Tibial nerve (tissue), 4 donors: ENCODE measurements at places on chromosomes 6 and 20.

DNA sequence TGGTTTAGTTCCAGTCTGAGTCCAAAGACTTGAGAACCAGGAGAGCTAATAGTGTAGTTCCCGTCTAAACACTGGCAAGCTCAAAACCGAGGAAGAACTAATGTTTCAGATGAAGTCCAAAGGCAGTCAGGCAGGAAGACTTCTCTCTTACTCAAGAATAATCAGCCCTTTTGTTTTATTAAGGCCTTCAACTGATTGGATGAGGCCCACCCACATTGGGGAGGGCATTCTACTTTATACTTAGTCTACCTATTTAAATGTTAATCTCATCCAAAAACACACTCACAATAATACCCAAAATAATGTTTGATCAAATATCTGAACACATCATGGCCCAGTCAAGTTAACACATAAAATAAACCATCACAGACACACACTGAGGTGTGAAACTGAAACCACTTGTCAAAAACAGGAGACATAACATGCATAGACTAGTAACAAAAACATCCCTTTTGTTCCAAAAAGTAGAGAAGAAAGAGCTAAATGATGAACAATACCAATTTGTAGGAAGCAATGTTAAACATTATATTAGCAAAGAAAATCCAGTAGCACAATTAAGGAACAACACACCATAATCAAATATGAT, 50.2 kb upstream of the SENP6 start:
- no peaks in the 10 kb centered on the region for H3K4me1 ChIP-seq
- H3K36me3 ChIP-seq, result no peaks in the 10 kb centered on the region
- no peak overlapping the region for H3K27ac ChIP-seq
- no peaks in the 10 kb centered on the region for H3K27me3 ChIP-seq
- H3K4me3 ChIP-seq, result no peak overlapping the region

GRCh38 chr6:157181649-157182048, 141.7 kb downstream of the TMEM242 start:
- H3K27ac ChIP-seq, result peak overlapping the region; percentile 10
- no peaks in the 10 kb centered on the region for H3K27me3 ChIP-seq
- no peak for DNase-seq
- H3K4me3 ChIP-seq, result no peak overlapping the region

DNA sequence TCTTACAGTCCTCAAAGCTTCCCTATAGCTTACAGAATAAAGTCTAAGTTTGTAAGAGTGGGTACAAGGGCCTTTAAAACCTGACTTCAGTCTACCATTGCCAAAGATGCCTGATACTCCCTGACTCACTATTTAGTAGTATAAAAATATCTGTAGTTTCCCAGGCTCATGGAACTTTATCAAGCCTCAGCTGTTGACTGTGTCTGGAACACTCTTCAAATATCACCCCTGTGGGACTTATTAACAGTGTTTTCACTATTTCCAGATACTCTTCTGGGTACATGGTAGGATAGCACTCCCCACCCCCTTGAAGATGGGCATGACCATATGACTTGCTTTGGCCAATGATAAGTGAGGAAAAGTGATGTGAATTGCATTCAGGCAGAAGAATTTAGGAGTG, 105.3 kb upstream of the TENT5A start:
- no peaks in the 10 kb centered on the region for H3K27me3 ChIP-seq
- H3K36me3 ChIP-seq, result no peaks in the 10 kb centered on the region
- H3K27ac ChIP-seq, result no peak overlapping the region
- no peak overlapping the region for H3K4me3 ChIP-seq
- no peak for DNase-seq

- DNase-seq, result no peak
- no peaks in the 10 kb centered on the region for H3K36me3 ChIP-seq
- no peak overlapping the region for H3K27ac ChIP-seq
- H3K27me3 ChIP-seq, result no peaks in the 10 kb centered on the region
- H3K4me1 ChIP-seq, result no peaks in the 10 kb centered on the region
Measured at GRCh38 chr20:7691647-7692269, 248.5 kb downstream of the HAO1 start.

GRCh38 chr6:126631363-126631762, 291.4 kb downstream of the CENPW start:
- H3K36me3 ChIP-seq, result no peaks in the 10 kb centered on the region
- DNase-seq, result no peak
- H3K4me1 ChIP-seq, result no peaks in the 10 kb centered on the region
- no peaks in the 10 kb centered on the region for H3K27me3 ChIP-seq
- H3K4me3 ChIP-seq, result no peak overlapping the region

DNA sequence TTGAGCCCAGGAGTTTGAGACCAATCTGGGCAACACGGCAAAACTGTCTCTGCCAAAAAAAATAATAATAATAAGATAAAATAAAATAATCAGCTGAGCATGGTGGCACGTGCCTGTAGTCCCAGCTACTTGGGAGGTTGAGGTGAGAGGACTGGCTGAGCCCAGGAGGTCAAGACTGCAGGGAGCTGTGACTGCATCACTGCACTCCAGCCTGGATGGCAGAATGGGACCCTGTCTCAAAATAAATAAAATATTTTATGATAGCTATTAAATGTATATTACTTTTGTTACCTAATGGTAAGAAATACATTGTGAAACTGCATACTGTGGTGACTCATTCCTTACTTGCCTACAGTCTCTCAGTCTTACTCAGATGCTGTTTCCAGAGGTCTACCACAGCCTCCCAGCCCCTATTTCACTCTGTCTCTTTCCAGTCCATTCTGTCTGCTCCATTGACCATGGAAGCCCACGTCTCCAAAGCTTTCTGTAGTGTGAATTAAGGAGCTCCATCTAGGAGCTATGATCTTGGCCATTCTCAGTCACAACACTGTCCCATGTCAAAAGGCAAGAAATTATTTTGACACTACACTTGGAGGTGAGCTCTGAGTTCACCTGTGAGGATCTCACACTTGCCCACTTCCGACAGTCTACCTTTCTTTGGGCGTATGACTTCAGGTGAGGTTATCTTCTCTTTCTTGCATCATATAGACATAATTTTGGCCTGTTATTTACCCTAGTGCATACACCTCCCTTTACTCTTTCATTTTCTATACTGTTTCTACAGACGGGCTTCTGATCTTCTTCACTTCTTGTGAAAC, 22.4 kb upstream of the SNX9 start:
- no peaks in the 10 kb centered on the region for H3K27me3 ChIP-seq
- no peak overlapping the region for H3K27ac ChIP-seq
- H3K36me3 ChIP-seq, result no peaks in the 10 kb centered on the region
- H3K4me1 ChIP-seq, result no peaks in the 10 kb centered on the region

- no peak for DNase-seq
- H3K4me3 ChIP-seq, result no peak overlapping the region
- H3K4me1 ChIP-seq, result no peaks in the 10 kb centered on the region
- no peaks in the 10 kb centered on the region for H3K27me3 ChIP-seq
Measured at GRCh38 chr6:167513778-167514177, 188.9 kb downstream of the TTLL2 start.

- H3K36me3 ChIP-seq, result no peaks in the 10 kb centered on the region
- H3K4me3 ChIP-seq, result peak overlapping the region; percentile 89
- H3K27me3 ChIP-seq, result no peaks in the 10 kb centered on the region
- DNase-seq, result no peak
- H3K27ac ChIP-seq, result peak overlapping the region; percentile 83
- no peaks in the 10 kb centered on the region for H3K4me1 ChIP-seq
Measured at GRCh38 chr6:53796451-53796780, 1.6 kb downstream of the LRRC1 start.

DNA sequence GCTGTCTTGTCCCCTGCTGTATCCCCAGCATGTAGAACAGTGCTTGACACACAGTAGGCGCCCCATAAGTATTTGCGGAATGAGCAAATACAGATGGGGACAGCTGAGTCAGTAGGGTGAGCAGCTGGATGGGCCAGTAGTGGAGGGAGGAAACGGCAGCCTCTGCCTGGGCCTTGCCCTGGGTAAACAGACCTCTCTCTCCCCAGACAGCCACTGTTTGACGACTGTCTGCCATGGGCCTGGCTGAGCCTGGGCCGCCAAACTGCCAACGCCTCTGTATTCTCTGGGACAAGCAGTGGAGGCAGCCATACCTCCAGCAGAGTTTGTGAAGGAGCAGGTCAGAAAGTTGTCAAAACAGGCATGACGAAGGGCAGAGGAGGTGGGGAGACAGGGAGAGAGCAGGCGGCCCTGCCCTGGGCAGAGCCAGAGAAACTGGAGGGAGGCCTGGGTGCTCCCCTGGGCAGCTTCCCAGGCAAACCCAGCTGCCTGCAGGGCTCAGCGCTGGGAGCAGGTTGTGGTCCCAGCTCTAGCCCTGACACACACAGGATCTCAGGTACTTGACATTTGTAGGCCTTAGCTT, 15.2 kb downstream of the HNF4A start:
- no peak overlapping the region for H3K4me3 ChIP-seq
- H3K27me3 ChIP-seq, result no peaks in the 10 kb centered on the region
- H3K27ac ChIP-seq, result no peak overlapping the region
- no peaks in the 10 kb centered on the region for H3K4me1 ChIP-seq
- DNase-seq, result no peak

DNA sequence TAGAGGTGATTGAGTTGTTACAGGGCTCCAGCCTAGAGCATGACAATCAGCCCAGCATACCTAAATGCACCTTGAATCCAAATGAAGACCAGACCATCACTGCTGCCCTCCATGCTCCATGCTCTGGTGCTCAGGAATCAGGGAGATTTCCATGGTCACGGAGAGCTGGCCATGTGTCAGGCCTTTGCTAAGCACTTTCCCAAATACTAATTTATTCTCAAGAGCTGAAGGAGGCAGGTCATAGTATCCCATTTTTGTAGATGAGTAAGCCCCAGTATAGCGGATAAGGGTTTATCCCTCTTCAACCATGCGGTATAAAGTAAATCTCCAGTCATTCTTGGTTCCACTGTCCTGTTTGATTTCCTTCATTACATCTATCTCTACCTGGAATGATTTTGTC, 240.8 kb downstream of the TFAP2A start:
- H3K27ac ChIP-seq, result no peak overlapping the region
- no peaks in the 10 kb centered on the region for H3K27me3 ChIP-seq
- H3K4me3 ChIP-seq, result no peak overlapping the region
- DNase-seq, result no peak
- no peaks in the 10 kb centered on the region for H3K36me3 ChIP-seq
- H3K4me1 ChIP-seq, result no peaks in the 10 kb centered on the region

DNA sequence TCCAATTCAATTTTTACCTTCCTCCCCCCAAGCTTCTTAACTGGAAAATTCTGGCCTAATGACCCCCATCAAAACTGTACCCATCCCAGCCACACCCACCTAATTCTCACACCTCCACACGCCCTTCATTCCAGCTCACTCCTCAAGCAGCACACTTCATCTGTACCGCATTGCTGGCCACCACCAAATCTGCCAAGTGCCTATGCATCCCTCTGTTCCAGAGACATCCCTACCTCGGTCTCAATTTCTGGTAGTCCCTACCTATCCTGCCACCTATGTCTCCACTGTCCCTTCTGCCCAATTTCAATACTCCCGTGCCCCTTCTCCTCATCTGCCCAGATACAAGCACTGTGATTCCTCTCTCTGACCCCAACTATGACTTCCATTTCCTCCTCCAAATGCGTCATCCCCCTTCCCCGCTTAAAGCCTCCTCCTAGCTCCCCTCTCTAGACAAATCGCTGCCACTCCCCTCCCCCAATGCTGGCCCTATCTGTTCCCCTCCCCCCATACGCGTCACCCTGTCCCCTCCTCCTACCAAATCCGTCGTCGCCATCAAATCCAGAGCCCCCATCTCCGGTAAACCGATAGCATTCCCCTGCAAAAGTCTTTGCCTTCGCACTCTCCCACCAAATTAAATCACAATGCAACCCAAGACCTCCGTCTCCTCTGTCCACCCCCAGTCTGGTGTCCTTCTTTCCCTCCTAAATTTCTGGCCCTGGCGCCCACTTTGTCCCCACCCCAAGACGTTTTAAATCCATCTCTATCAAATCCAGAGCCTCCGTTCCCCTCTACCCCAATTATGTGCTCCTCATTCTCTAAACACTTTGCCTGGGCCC, 1.2 kb downstream of the MTCH1 start:
- H3K4me1 ChIP-seq, result peaks cover 65% of the 10 kb centered on the region
- H3K36me3 ChIP-seq, result peaks cover 13% of the 10 kb centered on the region
- DNase-seq, result peak; percentile 48
- no peaks in the 10 kb centered on the region for H3K27me3 ChIP-seq
- H3K27ac ChIP-seq, result peak overlapping the region; percentile 98

- H3K27me3 ChIP-seq, result no peaks in the 10 kb centered on the region
- no peaks in the 10 kb centered on the region for H3K36me3 ChIP-seq
- no peak for DNase-seq
- H3K4me1 ChIP-seq, result no peaks in the 10 kb centered on the region
Measured at GRCh38 chr20:14672066-14672465, 334.7 kb upstream of the FLRT3 start.

GRCh38 chr6:135577059-135577538, 79.6 kb upstream of the AHI1 start:
- H3K4me3 ChIP-seq, result no peak overlapping the region
- H3K27ac ChIP-seq, result no peak overlapping the region
- no peaks in the 10 kb centered on the region for H3K36me3 ChIP-seq
- DNase-seq, result no peak

DNA sequence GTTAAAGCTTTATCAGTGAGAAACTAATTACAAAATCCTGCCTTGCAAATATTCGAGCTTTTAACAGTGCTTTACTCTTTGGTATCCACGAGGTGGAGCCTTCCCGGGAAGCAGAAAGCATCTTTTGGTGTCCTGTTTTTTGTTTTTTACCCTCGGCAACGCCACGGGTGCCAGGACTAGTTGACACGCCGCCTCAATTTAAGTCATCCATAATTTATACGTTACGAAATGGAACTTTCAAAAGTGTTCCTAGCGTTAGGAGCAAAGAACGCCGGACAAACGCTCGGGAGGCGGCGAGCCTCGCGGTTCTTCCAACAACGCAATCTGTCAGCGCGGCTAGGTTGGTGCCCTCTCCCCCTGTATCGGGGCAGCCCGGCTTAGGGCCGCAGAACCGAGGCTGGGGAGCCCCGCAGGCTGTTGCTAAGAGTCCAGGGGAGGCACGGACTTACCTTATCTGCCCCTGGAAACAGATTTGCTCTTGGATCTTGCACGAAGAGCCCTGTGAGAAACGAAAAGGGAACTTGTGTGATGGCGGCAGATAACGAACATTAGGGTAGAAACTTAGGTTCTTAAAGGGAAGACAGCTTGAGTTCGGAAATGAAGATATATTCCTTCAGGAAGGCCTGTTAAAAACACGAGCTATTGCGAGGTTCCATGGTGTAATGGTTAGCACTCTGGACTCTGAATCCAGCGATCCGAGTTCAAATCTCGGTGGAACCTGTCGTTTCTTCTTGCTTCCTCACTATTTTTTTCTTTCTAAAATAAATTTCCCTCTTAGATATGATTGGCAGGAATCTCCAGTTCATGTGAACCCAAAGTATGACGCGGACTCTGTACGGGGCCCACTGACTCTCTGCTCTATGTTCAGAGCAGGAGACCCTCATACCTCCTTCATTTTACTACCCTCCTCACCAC, 46.2 kb upstream of the ZNF184 start:
- DNase-seq, result peak; percentile 85
- peak overlapping the region; percentile 92 for H3K27ac ChIP-seq
- peaks cover 13% of the 10 kb centered on the region for H3K4me1 ChIP-seq
- no peaks in the 10 kb centered on the region for H3K36me3 ChIP-seq

DNA sequence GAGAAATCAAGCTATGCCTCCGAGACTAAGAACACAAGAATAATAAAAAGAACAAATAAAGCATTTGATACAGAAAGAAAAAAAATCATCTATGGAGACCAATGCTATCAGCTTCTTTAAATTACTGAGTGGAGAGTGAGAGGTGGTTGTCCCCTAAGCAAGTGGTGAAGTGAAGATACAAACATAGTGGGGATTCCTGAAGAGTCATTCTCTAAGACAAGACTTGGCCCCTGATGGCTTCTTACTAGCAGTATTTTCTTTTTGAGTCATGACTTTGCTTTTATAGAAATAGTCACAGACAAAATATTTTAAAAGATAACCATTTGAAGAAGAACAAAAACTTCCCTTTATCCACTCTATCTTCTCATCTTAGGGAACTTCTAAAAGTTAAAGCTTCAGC, 261.4 kb upstream of the PRDM1 start:
- H3K27ac ChIP-seq, result no peak overlapping the region
- H3K4me3 ChIP-seq, result no peak overlapping the region
- no peak for DNase-seq
- H3K27me3 ChIP-seq, result no peaks in the 10 kb centered on the region
- H3K36me3 ChIP-seq, result no peaks in the 10 kb centered on the region
- H3K4me1 ChIP-seq, result no peaks in the 10 kb centered on the region
